Spleen (tissue), 13 donors: ENCODE measurements at places on chromosomes 7 and 10. TPM values are rescaled to one million over a fixed set of nuclear protein-coding genes. Genes with fewer than 3 reads are reported as not detected.

DNA sequence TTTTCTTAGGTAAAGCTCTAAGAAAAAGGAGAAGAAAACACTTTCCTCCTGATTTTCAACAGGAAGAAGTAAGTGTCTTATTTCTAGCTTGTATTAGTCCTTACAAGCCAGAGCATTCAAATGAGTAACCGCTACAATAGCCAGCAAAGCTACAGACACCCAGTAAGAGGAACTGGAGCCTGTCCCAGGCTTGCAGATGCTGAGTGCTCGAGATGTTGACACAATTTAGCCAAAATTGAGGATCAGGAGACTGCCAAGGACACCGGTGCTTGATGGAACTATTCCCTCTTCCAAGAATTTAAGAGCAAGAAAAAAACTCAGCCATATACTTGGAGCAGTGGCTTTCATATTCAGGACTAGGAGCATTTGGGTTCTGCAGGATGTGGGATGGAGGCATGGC is 149.3 kb upstream of the DPP6 start:
- DNase-seq: no peak

The RARRES2 gene
- 39.7 TPM for total RNA-seq

DNA sequence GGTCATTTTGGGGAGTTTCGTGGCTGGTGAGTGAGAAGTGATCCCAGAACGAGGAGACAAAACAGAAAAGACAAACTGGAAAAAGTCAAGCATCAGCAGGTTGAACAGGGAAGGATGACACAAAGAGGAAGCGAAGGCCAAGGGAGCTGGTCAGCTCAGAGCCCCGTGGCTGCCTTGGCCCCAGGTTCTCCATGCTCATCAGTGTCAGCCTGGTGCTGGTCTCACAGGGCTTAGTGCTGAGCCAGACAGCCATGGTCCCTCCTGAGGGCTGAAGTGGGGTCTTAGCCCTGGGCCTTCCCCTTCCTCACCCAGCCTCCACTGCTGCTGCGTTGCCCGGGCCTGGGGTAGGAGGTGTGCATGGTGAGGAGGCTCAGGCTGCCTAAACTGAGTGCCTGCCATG is 183.6 kb downstream of the PFKFB3 start:
- DNase-seq: peak; percentile 79

DNA sequence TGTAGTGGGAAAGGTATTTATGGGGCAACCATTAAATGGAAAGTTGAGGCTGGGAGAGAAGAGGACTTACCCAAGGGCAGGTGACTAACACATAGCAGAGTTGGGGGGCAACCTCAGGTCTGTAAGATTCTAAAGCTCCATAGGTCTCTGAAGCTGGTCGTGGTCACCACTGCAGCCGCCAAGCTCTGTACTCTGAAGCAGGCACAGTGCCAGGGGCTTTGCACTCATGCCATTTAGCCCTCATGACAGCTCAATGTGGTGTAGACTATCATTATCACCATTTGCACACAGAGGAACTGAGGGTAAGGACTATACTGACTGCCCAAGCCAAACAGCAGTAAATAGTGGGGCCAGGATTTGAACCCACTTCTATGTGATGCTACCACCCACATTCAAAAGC is 32.5 kb upstream of the TMEM273 start:
- no peak for DNase-seq

- no peak for DNase-seq
These were observed 128.5 kb downstream of the PTEN start for GRCh38 chr10:87991946-87992345.

The GRIFIN gene
- total RNA-seq: not detected

- DNase-seq: no peak
These were observed at the start of gene C10orf62 for GRCh38 chr10:97589479-97589878. C10orf62 (plus strand) TSS chr10:97589721; CDS start chr10:97589898, 177 bp downstream.

- peak; percentile 53 for DNase-seq
These were observed 81.8 kb downstream of the PLXNA4 start for GRCh38 chr7:132494474-132494873.

The CYP2C18 gene
- not detected for total RNA-seq

DNA sequence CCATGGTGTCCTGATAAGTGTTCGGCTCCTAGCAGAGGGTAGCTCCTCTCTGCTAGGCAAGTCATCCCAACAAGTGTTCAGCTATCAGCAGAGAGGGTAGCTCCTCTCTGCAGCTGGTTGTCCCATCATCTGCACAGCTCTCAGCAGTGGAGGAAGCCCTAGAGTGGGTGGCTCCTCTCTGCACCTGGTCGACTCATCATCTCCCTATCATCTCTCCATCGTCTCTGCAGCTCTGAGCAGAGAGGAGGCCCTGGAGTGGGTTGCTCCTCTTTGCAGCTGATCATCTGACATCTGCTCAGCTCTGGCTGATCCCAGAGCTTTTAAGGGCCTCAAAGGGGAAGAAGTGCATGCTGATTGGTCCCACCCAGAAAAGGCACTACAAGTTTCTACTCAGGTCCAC is 199.9 kb upstream of the KMT2E start:
- DNase-seq: no peak

The GIGYF1 gene
- 53.1 TPM for total RNA-seq

GRCh38 chr10:19762026-19762425 is 54.2 kb upstream of the PLXDC2 start:
- no peak for DNase-seq

- no peak for DNase-seq
These were observed 32.6 kb downstream of the BEND7 start for GRCh38 chr10:13496164-13496563.

DNA sequence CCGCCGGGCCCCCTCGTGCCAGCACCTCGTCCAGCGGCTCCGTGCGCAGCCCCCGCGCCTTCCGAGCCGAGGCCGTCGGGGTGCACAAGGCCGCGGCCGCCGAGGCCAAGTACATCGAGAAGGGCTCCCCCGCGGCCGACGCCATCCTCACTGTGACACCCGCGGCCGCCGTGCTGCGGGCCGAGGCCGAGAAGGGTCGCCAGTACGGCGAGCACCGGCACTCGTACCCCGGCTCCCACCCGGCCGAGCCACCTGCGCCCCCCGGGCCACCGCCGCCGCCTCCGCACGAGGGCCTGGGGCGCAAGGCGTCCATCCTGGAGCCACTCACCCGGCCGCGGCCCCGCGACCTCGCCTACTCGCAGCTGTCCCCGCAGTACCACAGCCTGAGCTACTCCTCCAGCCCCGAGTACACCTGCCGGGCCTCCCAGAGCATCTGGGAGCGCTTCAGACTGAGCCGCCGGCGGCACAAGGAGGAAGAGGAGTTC is 76.5 kb downstream of the ELFN1 start:
- DNase-seq: no peak

GRCh38 chr7:151759591-151760042 is 117.3 kb downstream of the PRKAG2 start:
- DNase-seq: no peak

DNA sequence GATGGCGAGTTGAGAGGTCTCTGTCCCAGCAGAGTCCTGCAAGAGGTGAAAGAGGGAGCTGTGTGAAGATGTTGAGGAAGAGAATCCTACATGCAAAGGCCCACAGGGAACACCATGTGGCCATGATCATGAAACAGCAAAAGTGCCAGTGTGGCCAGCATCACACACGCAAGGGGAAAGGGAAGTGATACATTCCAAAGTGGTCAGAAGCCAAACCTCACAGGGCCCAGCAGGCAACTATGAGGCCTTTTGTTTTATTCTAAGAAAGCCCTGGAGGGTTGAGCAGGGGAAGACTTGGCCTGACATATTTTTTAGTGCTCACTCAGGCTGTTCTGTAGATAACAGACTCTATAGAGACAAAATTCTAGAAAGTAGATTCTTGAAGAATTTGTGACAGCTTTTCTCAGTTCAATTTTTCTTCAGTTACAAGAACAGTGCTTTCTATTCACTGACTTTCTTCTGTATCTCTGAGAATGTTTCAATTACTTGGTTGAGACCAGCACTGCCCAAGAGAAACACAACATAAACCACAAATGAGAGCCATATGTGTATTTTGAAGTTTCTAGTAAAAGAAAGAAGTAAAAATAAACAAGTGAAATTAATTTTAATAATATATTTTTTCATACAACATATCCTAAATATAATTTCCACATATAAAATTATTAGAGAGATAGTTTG is 82.3 kb downstream of the HTR7 start:
- DNase-seq: no peak

GRCh38 chr10:93742633-93743349 is 14.9 kb upstream of the LGI1 start:
- no peak for DNase-seq

GRCh38 chr7:113071465-113071864 is 15.2 kb downstream of the GPR85 start:
- DNase-seq: no peak

- DNase-seq: no peak
These were observed 9.2 kb downstream of the HERPUD2 start for GRCh38 chr7:35685781-35686180.

- no peak for DNase-seq
These were observed 3.1 kb downstream of the ANKRD22 start for GRCh38 chr10:88848499-88848898.

The DYNC1I1 gene
- total RNA-seq: 0.81 TPM

GRCh38 chr10:1227510-1228402 is 171.6 kb downstream of the WDR37 start:
- DNase-seq: no peak

- DNase-seq: no peak
These were observed 3.9 kb upstream of the SPAG6 start for GRCh38 chr10:22341190-22341925.

DNA sequence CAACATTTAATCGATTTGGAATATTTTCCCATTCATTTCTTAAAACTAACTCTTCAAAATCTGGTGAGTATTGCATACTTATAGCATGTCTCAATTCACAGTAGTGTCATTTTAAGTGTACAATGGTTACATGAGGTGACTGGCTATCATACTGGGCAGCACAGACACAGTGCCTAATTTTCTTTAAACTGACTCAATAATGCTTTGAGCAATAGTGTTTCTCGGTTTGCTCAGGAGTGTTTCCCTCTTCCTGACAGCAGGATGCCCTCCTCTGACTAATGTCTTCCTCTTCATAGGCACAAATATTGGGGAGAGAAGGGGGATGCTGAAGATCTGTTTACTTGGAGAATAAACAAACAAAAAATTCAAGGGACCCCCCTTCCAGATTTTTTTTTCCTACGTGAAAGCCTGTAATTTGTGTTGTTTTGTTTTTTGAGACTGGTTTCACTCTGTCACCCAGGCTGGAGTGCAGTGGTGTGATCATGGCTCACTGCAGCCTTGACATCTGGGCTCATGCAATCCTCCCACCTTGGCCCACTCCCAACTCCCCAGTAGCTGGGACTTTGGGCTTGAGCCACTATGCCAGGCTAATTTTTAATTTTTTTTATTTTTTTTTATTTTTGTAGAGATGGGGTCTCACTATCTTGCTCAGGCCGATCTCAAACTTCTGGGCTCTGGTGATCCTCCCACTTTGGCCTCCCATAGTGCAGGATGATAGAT is 2.2 kb downstream of the MRC1 start:
- no peak for DNase-seq

- DNase-seq: no peak
These were observed 105.0 kb upstream of the C1QL3 start for GRCh38 chr10:16626697-16627096.

The CHST3 gene
- total RNA-seq: 4.3 TPM
